ENCODE measurements at places on chromosomes 2 and 18.

DNA sequence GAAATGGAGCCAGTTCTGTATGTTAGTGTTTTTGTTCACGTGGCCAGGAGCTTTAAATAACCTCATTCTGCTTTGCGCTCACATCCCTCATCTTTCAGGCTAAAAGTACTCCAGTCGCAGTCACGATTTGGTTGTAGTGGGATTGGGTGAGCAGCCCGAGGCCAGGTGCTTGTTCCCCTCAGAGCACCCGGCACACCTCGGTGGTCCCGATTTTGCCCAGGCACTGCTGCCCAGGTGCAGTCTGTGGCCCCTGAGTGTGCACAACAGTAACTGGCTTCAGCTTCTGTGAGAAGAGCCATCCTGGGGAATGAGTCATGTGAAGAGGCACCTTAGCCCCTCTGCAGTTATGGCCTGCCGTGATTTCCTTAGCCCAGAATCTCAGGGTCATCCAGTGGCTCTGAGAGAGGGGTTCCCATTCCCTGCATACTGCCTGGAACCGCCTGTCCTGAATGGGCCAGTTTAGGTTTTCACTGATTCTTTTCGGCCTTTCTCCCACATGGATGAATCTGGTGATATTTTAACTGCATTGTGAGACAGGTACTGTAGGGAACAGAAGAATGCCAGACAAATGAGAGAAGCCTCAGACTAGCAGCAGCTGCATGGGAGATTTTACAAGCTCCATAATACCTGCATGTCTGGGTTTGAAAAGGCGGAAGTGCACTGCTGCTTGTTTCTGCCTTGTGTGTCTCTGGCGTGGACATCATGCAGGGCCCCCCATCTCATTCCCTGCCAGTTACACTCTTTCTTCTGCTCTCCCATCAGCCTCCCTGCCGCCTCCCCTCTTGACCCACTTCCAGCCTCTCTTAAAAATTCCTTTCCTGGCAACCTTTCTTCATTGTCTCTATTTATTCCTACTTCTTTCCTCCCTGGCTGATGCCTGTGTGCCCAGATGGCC is 33.5 kb downstream of the IMPA2 start:
- no peak for DNase-seq

GRCh38 chr2:26351375-26352090 is 4.9 kb upstream of the ADGRF3 start:
- DNase-seq, result no peak

GRCh38 chr2:183866666-183867065 is 731.7 kb upstream of the ZNF804A start:
- no peak for DNase-seq

DNA sequence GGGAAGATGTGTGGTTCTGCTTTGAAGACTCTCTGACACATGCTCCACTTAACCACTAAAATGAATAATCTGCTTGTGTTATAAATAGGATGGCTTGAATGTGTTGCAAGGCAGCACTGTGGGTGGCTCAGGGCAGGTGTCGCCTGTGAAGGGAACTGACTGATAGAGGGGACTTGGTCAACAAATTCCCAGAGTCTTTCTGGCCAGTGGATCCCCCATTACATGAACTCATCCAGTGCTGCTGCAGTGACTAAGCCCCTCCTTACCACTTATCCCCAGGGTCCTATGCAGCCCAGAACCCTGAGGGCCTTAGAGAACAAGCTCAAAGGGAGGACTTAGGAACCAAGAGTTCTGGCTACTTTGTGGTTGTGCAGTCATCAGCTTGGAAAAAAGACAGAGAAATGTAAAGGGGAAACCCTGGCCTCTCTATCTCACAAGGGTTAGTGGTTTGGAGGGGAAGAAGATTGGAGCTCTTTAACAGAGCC is 226.2 kb upstream of the TNP1 start:
- DNase-seq, result no peak

- no peak for DNase-seq
Observed at GRCh38 chr2:95032868-95033603, 7.5 kb downstream of the MAL start.

- DNase-seq, result no peak
Observed at GRCh38 chr18:36120297-36120696, 8.8 kb downstream of the SLC39A6 start.

DNA sequence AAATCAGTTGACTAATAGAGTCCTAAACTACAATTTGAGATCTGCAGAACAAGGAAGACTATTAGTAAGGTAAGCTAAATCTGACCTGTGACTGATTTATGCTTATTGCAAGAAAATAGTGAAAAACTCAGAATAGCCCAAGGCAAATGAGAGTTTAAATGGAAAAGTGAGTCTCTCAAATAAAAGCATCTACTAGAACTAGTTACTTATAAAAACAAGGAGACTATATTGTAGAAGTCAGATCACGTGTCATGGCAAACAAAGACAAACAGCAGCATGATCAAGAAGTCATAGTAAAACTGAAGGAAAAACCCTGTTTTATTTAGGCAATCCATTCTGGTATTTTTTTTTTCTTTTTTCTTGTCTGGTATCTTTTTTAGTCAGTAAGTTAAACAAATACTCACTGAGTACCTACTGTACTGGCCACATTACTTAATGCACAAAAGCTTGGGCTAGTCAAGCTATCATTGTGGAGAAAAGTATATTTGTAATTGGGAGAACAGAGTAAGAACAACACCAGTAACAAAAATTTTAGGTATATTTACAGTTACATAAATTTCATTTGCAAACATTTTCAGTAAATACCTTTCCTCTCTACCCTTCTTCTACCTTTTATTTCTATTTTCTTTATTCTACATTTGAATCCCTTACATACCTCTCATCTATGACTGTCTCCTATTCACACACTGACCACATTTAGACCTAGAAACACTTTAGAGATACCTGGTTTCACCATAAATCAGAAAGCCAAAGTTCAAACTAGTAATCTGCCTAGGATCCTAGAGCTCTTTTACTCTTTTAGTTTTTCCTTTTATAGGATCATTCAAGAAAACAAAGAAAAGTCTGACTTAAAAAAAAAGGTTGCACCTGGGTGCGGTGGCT is 23.7 kb downstream of the CCDC88A start:
- DNase-seq, result no peak

- DNase-seq, result no peak
Observed at GRCh38 chr2:15799432-15799827, 140.9 kb upstream of the MYCN start.

GRCh38 chr2:217051416-217051815 is 191.6 kb upstream of the TNP1 start:
- DNase-seq, result no peak

GRCh38 chr18:875912-876311 is 28.8 kb upstream of the ADCYAP1 start:
- no peak for DNase-seq

DNA sequence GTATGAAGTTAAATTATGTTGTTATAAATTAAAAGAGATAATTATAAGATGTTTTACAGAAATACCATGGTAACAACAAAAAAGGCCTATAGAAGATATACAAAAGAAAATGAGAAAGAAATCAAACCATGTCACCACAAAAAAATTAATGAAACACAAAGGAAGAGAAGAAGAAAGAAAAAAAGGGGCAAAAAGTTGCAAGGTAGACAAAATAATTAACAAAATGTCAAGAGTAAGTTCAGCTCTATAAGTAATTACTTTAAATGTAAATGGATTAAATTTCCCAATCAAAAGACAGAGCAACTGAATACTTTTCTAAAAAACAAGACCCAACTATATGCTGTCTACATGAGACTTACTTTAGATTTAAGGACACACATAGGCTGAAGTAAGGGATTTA is 378.4 kb upstream of the FSHR start:
- no peak for DNase-seq

- no peak for DNase-seq
Observed at GRCh38 chr2:60453872-60454271, 99.6 kb downstream of the BCL11A start.

- no peak for DNase-seq
Observed at GRCh38 chr2:190551928-190552327, 17.4 kb upstream of the NEMP2 start.

DNA sequence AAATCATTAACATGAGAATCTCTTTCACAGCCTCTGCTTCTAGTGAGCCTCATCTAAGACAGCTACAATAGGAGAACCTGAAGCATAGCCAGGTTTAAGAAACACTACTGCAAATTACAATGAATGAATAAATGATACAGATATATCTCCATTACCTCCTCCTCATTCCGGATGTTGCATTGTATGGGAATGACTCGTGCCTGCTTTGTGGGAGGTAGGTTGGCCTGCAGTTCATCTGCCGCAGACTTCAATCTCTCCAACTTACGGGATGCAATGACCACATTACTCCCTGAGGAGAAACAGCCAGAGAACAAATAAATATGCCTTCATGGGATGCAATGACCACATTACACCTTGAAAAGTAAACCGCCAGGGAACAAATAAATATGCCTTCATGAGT is 15.4 kb downstream of the PECR start:
- DNase-seq, result no peak

- DNase-seq, result no peak
Observed at GRCh38 chr2:71474116-71474743, 20.9 kb downstream of the DYSF start.

DNA sequence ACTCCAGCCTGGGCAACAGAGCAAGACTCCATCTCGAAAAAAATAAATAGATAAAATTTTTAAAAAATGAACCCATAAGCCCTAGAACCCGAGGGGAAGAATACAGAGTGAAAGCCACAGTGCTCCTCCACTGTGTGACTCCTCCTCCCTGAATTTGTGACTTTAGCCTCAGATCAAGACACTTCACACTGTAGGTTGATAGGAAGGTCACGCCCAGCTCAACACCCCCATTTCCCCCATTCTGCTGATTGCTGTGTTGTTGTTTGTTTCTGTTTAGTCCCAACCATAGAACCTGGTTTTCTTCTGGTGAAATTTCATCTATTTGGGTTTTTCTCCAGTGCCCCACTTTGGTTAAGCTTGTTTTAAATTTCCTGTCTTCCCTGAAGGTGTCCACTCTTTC is 102.2 kb downstream of the VIT start:
- DNase-seq, result no peak

GRCh38 chr2:110101901-110102803 is 13.5 kb downstream of the MALL start:
- no peak for DNase-seq

DNA sequence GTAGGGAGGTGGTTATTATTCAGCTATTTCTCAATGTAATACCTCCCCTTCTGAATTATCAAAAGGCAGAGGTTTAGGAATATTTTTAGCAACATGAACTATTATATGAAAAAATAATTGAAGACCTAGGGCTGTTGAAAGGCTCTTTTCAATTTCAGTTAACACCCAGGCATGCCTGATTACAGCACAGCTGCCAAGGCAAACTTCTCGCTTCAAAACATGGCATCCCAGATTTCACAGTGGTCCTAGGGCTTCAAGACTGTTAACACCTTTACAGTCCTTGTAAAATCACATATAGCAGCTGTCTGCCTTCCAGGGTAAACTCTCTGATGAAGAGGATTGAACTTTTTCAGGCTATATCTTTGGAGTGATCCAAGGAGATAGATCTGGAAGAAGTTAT is 23.2 kb downstream of the CTLA4 start:
- DNase-seq, result no peak

- no peak for DNase-seq
Observed at GRCh38 chr18:78935406-78935805, 44.2 kb upstream of the SALL3 start.

Data from stimulated activated CD8-positive, alpha-beta memory T cell treated with anti-CD3 and anti-CD28 coated beads, Interleukin-15, amount 100 ng/mL, for 24 hours (primary cell).